Osteoblast (primary cell): ENCODE measurements at places on chromosomes 6 and 20.

DNA sequence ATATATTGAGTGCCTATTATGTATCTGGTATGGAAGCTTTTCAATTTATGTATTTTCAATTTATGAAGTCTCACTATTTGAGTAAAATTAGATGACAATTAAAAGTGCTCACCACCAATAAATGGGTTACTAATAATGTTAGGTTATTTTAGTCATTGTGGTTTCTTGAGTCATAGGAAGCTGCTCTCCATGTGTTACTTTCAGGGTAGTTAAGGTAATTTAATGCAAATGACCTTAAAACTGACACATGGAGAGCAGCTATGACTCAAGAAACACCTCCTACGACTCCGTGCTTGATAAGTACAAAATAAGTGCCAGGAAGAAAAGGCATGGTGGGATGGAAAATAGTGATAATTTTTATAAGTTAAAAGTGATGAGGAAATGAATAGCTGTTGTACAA is 16.5 kb upstream of the TINAG start:
- no peak overlapping the region for H3K4me3 ChIP-seq
- peak overlapping the region; percentile 42 for H3K27ac ChIP-seq
- H3K4me1 ChIP-seq, result peaks cover 21% of the 10 kb centered on the region
- H3K27me3 ChIP-seq, result no peaks in the 10 kb centered on the region

GRCh38 chr6:88890394-88890793 is 73.0 kb downstream of the RNGTT start:
- no peaks in the 10 kb centered on the region for H3K27me3 ChIP-seq
- peaks cover 4% of the 10 kb centered on the region for H3K4me1 ChIP-seq
- H3K4me3 ChIP-seq, result no peak overlapping the region
- DNase-seq, result no peak
- H3K27ac ChIP-seq, result no peak overlapping the region

- no peaks in the 10 kb centered on the region for H3K36me3 ChIP-seq
- no peak overlapping the region for H3K4me3 ChIP-seq
- H3K27me3 ChIP-seq, result no peaks in the 10 kb centered on the region
- no peak overlapping the region for H3K27ac ChIP-seq
- peaks cover 4% of the 10 kb centered on the region for H3K4me1 ChIP-seq
- no peak for DNase-seq
These were observed 108.4 kb downstream of the ARID1B start for GRCh38 chr6:156885562-156885961.

GRCh38 chr6:42137194-42137753 is 5.1 kb downstream of the C6orf132 start:
- peak overlapping the region; percentile 69 for H3K27ac ChIP-seq
- DNase-seq, result peak; percentile 72
- H3K4me3 ChIP-seq, result no peak overlapping the region
- H3K4me1 ChIP-seq, result peaks cover 37% of the 10 kb centered on the region
- H3K36me3 ChIP-seq, result no peaks in the 10 kb centered on the region

GRCh38 chr20:52536040-52536439 is 344.5 kb upstream of the ZFP64 start:
- no peak overlapping the region for H3K4me3 ChIP-seq
- H3K36me3 ChIP-seq, result no peaks in the 10 kb centered on the region
- H3K4me1 ChIP-seq, result no peaks in the 10 kb centered on the region

GRCh38 chr6:36999751-37000125 is 5.7 kb upstream of the FGD2 start:
- no peaks in the 10 kb centered on the region for H3K4me1 ChIP-seq
- DNase-seq, result no peak
- H3K27ac ChIP-seq, result no peak overlapping the region
- no peak overlapping the region for H3K4me3 ChIP-seq
- H3K27me3 ChIP-seq, result peaks cover 10% of the 10 kb centered on the region
- H3K36me3 ChIP-seq, result no peaks in the 10 kb centered on the region

DNA sequence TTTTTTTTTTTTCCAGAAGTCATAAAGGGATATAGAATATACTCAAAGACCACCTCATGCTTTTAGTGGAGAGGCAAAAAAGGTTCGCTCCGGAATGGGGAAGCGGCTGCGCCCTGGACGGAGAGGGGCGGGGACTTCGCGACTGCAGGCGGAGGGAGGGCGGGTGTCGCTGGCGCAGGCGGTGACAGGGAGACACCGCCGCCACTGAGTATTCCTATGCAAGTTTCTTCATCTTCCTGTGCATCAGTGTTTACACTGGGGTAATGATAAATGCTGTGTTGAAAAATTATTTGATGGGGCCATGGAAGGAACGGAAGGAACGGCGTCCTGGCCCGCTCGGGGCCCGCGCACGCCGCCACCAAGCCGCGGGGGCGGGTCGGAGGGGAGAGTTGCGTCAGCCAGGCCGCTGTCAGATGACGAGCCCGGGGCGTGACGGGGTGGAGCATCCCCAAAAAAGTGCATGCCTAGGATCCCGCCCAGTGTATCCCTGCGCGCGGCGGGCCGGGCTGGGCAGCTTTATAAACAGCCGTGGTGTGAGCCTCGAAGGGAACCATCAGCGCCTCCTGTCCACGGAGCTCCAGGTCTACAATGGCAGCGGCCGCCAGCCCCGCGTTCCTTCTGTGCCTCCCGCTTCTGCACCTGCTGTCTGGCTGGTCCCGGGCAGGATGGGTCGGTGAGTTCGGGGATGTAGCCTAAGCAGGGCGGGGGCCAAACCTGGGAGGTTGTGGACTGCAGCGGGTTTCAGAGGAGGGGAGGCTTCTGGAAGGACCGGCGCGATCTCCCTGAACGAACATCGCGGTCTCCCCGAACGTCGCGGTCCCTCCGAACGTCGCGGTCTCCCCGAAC is at the start of gene ULBP1:
TSS of gene ULBP1 (plus strand) at position 482 of the 846 bp plus-strand sequence. CDS start at position 589, 107 bp downstream.
- H3K27me3 ChIP-seq, result peaks cover 48% of the 10 kb centered on the region
- H3K4me1 ChIP-seq, result peaks cover 14% of the 10 kb centered on the region
- peak; percentile 96 for DNase-seq
- peak within 1 kb of the TSS; percentile 73 for H3K4me3 ChIP-seq
- no peak within 1 kb of the TSS for H3K27ac ChIP-seq
- H3K36me3 ChIP-seq, result no peaks in the 10 kb centered on the region
